H1 (cell line): ENCODE measurements at places on chromosomes 2 and 18. TPM values are rescaled to one million over a fixed set of nuclear protein-coding genes. Genes with fewer than 3 reads are reported as not detected.

Gene CYP26B1
- 0.36 and 0.69 TPM in 2 replicates for total RNA-seq

GRCh38 chr18:48928787-48929186 is 22.0 kb downstream of the SMAD7 start:
- no peak for DNase-seq

DNA sequence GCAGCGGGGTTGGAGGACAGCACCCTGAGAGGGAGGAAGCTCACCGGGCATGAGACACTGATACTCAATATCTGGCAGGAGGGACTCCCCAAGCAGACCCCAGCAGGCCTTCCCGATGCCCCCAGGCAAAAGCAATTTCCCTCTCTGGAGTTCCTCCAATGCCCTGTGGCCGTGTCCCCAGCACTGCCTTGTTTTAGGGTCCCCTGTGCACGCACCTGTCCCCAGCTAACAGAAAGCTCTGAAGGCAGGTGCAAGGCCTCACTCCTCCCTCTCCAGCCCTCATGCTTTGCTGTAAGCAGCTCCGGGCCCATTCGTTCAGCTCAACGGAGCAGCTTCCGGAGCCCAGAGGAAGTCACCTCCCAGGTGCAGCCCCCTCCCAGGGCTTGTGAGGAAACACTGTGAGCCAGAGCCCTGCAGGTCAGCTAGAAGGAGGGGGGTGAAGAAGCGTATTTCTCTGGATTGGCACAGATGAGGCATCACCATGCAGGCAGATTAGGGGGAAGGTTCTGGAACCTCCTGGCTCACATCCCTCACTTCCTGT is 50.3 kb upstream of the ID2 start:
- DNase-seq, result no peak

DNA sequence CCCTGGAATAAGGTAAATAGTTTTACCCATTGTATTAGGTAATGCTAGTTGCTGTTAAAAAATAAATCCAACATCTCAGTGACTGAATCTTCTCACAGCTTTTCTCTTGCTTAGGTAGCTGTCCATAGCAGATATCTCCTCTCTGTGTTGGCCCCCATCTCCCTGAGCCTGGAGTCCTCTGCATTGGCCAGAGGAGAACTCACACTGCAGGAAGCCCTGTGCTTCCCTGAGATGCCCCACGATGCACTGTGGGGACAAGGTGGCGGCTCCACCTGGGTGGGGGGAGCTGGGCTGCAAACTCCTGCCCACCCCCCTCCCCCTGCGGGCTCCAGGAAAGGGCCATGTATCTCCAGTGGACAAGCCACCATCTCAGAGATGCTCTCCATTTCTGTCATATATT is 80.4 kb upstream of the SALL3 start:
- DNase-seq, result no peak

Gene CSRNP3
- total RNA-seq, result 6.5 and 6.7 TPM in 2 replicates

DNA sequence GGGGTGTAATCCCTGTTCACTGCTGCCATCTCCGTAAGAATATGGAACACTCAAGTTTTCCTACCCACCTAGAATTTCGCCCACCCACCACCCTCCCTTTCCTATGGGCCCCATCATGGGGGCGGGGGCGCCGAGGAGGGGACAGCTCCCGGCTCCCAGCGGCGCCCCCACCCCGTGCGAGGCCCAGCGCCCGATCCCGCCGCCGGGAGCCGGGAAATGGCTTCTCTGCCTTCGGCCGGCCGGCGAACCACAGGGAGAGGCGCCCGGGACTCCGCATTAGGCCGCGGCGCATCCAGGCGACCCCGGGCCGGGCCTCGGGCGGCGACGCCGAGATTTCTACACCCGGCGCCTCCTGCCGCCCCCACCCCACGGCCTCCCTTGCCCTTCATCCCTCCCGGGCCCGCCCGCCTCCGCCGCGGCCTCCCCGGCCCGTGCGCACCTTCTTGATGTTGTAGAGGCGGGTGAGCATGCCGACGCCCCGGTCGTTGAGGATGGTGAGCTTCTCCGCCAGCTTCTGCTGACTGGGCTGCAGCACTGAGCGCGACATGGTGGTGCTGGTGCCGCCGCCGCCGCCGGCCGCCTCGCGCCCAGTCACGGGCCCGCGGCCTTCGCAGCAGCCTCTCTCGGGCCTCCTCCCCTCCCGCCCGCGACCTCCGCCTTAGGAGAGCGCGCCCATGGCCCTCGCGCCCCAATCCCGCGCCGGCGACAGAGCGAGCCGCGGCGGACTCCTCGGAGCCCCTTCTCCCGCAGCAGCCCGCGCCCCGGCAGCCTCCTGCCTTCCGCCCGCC is 510 bp downstream of the NCKAP1 start:
- peak; percentile 64 for DNase-seq

DNA sequence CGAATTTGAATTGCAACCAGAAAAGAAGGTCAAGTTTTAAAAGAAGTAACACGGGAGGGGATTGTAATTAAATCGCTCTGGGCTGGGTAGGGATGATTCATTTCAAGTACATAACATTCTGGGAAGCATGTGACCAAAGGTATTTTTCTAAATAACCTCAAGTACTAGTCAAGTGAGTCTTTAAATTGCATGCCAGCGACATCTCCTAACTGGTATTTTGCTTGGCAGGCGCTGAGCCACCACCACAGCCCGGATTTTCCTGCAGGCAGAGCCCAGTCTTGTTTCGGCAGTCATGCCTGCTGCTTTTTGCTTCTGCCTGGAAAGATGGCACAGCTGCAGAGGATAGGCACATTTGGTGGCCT is 33.7 kb upstream of the NPAS2 start:
- DNase-seq, result no peak
